Stimulated activated CD8-positive, alpha-beta memory T cell treated with anti-CD3 and anti-CD28 coated beads, Interleukin-4, amount 100 ng/mL, for 24 hours (primary cell): ENCODE measurements at places on chromosomes 2 and 18.

DNA sequence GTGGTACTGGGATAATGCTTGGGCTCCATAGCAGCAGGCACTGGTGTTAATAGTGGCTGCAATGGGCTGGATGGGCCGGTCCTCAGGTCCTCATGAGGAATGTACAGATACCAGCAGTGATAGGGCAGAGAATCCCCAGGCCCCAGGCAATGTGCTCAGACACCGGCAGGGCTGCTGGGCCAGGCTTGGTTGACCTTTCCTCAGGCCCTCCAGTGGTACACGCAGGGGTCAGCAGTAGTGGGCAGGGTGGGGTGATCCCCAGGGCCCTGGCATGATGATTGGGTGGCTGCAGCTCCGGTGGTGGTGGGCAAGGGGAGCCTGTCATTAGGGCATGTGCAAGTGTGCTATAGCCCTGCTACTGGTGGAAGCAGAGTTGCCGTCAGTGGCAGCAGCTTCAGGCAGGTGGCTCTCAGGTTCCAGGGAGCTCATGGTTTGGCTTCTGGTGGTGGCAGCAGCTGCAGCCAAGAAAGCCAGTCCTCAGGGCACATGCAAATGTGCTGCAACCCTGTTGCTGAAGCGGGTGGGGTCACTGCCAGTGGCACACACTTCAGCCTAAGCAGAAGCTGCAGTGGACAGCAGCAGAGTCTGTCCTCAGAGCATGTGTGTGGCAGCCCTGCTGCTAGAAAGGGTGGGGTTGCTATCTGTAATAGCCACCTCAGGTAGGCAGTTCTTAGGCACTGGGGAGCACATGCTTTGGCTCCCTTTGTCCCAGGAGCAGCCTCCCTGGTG, 56.8 kb downstream of the CCNT2 start:
- no peak for DNase-seq

DNA sequence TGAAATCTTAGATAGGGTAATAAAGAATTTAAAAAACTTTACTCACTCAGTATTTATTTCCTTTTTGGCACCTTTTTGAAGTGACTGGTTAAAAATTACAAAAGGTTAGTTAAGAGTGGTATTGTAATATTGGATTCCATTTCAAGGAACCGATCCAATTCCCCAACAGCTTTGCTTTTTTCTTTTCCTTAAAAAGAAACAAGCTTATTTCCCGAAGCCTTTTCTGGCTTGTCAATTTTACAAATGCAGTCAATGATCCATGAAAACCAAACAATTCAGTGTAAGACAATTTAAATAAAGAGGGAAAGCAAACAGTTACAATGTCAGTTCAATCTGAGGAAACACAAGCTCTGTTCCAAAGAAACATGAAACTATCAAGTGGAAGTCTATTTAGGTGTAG, 200.2 kb downstream of the RIT2 start:
- no peak for DNase-seq

- DNase-seq = no peak
Measured at GRCh38 chr2:181656450-181657291, at the start of gene CERKL. TSS of gene CERKL (minus strand) at chr2:181657105. CDS start at chr2:181657006, 99 bp downstream.

GRCh38 chr2:220572385-220572784, 945.0 kb downstream of the SLC4A3 start:
- DNase-seq = no peak

DNA sequence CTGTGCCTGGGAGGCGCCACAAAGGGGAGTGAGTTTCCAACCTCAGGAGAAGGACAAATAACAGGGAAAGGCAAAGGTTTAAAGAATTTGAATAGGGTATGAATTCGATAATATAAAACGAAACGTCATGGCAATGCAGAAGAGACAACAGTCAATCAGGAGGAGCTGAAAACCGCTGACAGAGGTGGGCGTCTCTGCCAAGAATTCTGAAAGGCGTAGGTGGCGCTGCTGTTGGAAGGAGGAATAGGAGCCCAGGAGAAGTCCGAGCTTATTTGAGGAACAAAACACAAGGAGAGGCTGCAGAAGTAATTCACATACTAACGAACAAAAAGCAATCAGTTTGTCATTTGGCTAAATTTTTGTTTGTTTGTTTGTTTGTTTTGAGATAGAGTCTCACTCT, 485.8 kb upstream of the POU3F3 start:
- no peak for DNase-seq

DNA sequence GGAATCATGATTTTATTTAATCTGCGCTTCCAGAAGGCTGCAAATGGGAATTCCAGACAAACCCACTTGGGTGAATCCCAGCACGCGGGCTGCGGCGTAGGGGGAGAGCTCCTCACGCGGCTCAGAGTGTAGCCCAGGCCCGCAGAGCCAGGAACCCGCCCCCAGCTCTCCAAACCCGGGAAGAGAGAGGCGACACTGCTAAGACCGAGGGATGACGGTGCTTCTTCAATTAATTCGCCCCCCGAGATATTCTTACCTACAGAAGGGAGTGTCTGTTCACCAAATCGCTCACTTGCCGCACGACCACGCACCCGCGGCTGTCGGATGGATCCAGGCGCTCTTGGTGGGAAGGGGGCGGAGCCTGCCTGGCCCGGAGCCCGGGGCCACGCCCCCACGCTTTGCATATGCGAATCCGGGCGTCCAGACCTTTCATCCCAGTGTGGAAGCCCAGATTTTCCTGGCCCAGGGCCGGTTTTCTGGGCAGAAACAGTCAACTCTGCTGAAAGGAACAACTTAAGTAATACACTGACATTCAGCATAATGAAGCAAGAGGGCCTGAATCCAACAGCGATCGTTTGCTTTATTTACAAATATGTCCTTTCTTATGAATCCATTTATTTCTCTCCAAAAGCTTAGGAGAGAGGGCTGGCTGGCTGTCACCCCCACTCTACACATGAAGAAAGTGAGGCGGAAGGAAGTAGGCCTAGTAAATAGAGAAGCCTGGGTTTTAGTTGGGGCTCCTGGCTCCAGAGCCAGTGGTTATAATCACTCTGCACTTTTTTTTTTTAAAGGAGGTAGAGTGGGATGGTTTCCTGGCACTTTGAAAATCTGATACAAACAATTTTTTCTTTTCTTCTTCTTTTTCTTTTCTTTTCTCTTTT, at the start of gene SLC19A3:
SLC19A3 (minus strand) TSS at position 342 of the 881 bp plus-strand sequence. CDS start 15,710 bp downstream, outside the sequence.
- DNase-seq = no peak

- DNase-seq = no peak
Measured at GRCh38 chr2:56077359-56077915, 106.4 kb upstream of the CCDC85A start.

DNA sequence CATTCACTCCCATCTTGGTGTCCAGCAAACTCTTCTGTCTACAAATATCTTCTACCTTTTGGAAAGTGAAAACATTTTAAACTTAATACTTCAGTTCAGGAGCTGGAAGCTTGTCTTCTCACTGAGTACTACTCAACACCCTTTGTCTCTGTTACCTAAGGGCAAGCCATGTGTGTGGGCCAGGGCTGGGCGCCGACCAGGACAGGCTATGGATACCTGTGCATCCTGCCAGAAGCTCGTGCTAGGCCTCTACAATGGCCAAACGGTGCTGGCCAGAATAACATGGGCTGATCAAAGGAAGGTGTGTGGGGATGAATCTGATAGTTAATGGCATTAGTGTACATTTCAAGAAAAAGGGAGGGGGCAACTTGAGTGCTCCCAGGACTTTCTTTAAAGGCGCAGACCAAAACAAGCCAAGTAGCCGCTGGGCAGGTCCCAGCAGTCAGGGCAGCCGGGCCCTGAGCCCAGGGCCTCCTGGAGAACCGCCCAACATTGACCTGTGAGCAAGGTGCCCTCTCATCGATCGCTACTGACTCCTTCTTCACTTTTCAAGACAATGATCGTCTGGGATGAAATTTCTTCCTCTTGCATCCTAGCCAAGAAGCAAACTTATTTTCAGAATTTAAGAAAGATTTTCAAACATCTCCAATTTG, 29.0 kb upstream of the ID2 start:
- no peak for DNase-seq

- no peak for DNase-seq
Measured at GRCh38 chr2:105842555-105842954, 97.8 kb downstream of the NCK2 start.

GRCh38 chr2:18045230-18045629, 166.8 kb downstream of the KCNS3 start:
- no peak for DNase-seq

DNA sequence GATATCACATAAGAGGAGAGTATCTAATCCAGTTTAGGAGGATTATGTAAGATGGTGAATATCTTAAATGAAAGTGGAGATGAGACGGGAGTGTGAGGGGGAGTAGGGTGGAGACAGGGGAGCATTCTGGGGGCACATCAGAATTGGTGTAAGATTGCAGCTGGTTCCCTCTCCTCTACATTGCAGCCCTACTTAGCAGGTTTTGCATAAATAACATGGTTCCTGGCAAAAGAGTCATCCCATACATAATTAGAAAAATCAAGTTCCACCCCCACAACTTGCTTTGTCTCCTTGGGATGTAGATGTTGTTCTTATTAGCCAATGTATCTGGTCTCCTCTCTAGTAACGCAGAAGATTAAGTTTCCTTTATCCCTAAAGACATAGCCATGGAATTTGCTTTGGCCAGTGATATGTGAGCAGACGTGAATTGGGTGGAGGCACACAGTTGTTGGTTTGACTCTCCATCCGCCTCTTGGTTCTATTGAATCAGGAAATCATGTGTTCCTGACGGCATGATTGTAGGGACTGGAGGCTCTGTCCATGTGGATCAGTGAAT, 137.9 kb downstream of the KLHL14 start:
- no peak for DNase-seq

- no peak for DNase-seq
Measured at GRCh38 chr2:137930146-137930545, 34.1 kb upstream of the HNMT start.

- DNase-seq = no peak
Measured at GRCh38 chr2:14690926-14691325, 58.4 kb downstream of the LRATD1 start.

GRCh38 chr2:44778671-44779476, 162.6 kb upstream of the SIX3 start:
- no peak for DNase-seq

- DNase-seq = no peak
Measured at GRCh38 chr2:112006076-112006410, 49.0 kb upstream of the TMEM87B start.

DNA sequence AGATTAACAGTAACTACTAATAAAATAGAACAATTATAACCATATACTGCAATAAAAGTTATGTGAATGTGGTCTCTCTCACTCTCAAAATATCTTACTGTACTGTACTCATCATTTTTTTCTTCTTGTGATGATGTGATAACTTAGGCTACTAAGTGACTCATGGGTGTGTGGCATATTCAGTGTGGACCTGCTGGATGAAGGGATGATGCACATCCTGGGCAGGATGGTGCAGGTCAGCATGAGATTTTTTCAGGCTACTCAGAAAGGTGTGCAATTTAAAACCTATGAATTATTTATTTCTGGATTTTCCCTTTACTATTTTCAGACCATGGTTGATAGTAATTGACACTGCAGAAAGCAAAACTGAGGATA, 90.7 kb downstream of the NCKAP5 start:
- DNase-seq = no peak

- DNase-seq = no peak
Measured at GRCh38 chr18:66342577-66342976, 261.3 kb downstream of the CDH19 start.

DNA sequence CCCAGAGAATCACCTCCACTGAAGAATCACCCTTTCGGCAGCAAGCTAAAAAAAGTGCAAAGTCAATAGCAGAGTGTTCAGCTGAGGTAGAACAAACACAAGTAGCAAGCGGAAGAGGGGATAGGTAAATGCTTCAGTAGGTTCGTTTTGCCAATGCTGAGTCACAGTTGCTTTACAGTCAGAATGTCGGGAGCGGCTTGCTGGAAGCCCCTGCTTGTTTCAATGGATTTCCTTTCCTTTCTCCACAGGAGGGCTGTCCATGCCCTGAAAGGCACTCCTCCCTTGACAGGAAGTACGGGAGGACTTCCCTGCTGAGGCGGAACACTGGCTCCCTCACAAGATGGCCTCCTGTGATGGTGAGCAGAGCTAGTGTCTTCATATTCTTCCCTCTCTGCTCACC, 146.2 kb upstream of the LYPD1 start:
- no peak for DNase-seq

- DNase-seq = no peak
Measured at GRCh38 chr2:54090521-54091117, 24.8 kb upstream of the ACYP2 start.
